ENCODE measurements at places on chromosomes 16 and 17. TPM values are rescaled to one million over a fixed set of nuclear protein-coding genes. Genes with fewer than 3 reads are reported as not detected.

DNA sequence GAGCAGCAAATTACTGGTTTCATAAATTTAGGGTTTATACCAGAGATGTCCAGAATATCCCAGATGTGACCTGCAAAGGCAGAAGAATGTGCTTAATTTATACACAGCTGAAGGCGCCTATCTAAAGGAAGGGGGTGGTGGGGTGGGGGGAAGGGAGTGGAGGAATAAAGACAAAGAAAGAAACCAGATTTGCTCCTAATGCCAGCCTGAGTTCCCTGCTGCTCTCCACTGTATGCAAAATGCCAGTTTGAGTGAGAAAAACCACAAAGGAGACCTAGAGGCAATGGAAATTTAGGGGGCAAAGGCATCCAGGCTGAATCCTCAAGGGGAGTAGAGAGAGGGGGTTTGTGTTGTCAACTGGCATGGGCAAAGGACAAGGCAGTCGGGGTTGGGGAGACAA lies 161.5 kb upstream of the TOX3 start:
- DNase-seq = no peak

DNA sequence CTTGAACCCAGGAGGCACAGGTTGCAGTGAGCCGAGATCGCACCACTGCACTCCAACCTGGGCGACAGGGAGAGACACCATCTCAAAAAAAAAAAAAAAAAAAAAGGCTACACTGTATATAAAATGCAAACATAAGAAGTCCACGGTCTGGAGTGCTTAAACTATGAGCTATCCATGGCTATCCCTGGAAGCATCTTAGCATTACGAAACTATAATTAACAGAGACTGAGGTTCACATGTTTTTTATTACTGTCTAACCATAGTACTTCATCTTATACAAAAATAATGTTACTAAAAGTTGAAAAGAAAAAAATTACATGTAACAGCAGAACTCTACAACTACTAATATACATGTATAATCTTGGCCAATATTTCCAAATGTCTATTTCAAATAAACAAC lies 32.8 kb downstream of the HELZ start:
- no peak for DNase-seq

- DNase-seq = no peak
Observed at GRCh38 chr17:49553676-49554335, 21.9 kb upstream of the NXPH3 start.

DNA sequence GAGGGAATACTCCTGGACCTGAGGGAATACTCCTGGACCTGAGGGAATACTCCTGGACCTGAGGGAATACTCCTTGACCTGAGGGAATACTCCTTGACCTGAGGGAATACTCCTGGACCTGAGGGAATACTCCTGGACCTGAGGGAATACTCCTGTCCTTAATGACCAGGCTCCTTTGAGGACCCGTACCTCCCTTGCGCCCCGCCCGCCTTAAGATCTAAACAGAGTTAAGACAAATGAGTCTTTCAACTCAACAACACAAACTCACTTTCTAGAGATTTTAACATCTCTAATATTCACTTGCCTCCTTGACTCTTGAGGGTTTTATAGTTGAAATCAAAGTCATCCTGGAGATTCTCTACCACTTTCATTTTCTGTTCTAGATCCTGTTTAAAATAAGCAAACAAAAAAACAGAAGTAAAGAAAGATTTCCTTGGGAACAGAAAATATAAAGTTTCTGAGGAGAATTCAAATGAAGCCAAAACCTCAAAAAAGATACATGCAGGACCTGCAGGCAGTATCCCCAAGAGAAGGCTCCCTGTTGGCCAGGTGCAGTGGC lies 49.7 kb downstream of the STAT3 start:
- DNase-seq = no peak

- no peak for DNase-seq
Observed at GRCh38 chr17:35786941-35787432, 8.5 kb downstream of the MMP28 start.

DNA sequence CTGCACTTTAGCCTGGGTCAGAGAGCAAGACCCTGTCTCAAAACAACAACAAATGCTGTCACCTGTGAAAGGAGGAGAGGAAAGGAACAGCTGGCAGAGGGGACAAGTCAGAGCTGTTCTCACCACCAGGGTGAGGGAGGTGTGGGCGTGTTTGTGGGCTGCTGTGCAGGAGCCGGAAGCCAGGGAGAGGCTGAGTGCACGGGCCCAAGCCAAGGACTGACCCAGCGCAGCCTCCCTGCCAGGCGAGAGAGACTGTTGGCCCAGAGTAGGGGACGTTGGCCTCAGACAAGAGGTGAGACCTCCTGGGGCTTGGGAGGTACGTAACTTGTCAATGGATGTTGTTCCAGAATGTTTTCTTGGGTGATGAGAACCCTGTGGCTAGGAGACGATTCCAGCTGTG lies 10.7 kb downstream of the SPNS2 start:
- no peak for DNase-seq

DNA sequence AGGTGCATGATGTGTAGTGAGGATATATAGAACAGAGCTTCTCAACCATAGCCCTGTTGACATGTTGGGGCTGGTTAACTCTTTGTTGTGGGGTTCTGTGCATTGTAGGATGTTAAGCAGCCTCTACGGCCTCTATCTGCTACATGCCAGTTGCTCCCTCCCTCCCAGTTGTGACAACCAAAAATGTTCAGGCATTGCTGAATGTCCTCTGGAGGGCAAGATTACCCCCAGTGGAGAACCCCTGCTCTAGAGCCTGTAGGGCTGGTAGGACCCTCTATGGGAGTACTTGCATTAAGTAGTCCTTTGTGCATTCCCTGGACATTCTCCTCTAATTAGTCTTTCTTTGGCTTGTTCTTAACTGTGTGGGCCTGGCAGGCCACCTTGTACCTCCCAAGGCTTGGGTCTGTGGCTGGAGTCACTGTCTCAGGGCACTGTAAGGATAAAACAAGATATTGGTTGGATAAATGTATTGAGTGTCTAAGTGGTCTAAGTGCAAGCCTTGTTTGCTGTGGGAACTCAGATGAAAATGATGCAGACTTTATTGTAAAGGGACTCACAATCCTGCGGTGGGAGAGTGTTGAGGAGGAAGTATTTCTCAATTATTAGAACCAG lies 19.8 kb upstream of the MYO1D start:
- DNase-seq = no peak

DNA sequence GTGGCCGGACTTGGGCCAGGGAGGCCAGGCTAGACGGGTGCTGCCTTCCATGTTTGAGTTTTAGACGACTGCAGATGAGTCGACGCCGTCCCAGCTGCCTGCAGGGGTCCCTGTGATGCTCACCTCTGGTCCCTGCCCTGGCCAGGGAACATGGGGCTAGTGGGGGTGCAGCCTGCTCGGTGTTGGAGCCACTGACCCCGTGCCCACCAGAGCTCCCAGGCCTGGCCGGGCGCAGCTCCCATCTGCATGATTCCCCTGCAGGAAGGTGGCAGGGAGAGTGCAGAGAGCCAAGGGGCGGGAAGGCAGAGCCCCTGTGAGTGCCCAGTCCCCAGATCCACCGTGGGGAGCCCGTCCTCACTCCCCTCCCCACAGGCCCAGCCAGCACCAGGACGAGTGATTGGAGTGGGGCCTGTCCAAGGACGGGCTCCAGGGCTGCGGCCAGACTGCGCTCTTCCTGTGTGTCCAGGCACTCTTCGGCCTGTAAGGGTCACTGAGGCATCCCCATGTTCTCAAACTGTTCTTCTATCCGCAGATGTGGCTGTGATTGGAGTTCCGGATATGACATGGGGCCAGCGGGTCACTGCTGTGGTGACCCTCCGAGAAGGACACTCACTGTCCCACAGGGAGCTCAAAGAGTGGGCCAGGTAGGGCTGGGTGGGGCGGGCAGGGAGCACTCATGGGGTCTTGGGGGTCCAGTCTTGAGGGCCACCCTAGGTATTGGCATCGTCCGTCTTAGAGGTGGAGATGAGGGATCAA lies 26.0 kb upstream of the CDH15 start:
- DNase-seq = no peak

DNA sequence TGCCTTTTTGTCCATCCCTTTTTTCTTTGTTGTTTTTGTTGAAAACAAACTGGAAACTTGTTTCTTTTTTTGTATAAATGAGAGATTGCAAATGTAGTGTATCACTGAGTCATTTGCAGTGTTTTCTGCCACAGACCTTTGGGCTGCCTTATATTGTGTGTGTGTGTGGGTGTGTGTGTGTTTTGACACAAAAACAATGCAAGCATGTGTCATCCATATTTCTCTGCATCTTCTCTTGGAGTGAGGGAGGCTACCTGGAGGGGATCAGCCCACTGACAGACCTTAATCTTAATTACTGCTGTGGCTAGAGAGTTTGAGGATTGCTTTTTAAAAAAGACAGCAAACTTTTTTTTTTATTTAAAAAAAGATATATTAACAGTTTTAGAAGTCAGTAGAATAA lies 4.9 kb downstream of the SOX9 start:
- no peak for DNase-seq

- no peak for DNase-seq
Observed at GRCh38 chr17:63647065-63647725, 25.0 kb downstream of the MAP3K3 start.

DNA sequence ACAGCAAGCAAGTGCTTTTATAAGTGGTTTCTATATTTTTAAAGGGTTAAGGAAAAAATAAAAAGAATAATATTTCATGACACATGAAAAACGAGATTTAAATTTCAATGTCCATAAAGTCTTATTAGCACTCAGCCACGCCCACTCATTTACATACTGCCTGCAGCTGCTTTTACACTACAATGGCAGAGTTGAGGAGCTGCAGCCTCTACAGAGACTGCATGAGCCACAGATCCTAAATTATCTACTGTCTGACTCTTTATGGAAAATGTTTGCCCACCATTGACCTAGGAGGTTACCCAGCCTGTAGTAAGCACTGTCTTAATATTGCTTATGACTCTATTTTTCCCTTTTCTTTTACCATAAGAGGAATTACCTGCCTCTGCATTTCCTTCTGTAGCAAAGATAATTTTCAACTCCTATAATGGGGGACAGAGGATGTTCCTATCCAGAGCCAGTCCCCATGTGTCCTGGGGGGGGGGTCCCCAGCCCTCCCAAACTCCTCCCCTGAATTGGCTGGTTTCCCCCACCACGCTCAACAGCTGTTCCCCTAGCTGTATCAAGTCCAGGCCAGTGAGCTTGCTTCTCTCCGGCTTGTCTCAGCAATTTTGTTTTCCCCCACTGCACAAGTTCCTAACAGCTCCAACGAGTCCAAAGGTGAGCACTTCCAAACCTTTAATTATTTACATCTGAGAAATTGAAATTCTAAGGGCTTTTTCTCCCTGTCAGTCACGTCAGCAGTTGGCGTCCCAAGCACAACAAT lies 139.4 kb upstream of the ERCC4 start:
- no peak for DNase-seq

GRCh38 chr16:46688654-46689364 lies at the start of gene VPS35:
Gene VPS35 (minus strand): TSS chr16:46689178. CDS start chr16:46689133, 45 bp downstream.
- peak; percentile 100 for DNase-seq

CBX2 gene
- 1.7 TPM for total RNA-seq

CCL7 gene
- total RNA-seq = not detected

CD300A gene
- 2.0 TPM for total RNA-seq

DNAH3 gene
- total RNA-seq = not detected
